ENCODE measurements at places on chromosomes 2 and 18.

DNA sequence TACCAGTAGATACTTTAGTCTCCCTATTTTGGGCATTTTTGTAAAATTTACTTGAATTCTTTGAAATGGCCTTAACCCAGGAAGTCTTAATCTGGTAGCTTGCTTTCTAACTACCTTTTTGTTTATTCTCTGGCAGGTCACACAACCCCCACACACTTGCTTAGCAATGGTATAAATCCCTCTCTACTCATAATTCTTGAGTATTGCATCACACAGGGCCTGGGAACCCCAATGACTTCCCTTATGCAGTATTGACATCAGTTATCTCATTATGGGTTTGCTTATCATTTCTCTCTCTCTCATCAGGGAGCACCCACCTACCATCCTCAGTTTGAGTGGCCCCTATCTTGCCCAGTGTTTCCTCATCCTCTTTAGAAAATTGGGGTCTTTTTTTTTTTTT lies 207.1 kb downstream of the KCNS3 start:
- no peak for DNase-seq

DNA sequence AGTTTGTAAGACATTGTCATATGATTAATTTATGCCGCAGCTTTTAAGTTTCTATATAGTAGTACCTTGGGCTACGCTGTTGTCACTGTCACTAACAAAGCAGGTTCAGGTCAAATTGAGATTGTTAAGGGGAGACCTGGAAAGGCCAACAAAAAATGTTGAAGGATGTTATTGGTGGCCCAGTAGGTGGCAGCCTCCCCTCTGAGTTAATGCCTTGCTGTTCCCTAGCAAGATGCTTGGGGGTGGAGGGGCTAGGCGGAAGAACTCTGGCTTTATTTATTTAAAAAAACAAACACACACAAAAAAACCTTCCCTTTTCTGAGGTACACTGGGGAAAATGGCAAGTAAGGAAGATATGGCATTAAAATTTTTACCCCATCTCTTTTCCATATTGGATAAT lies 128.3 kb upstream of the ATP5MC3 start:
- no peak for DNase-seq

DNA sequence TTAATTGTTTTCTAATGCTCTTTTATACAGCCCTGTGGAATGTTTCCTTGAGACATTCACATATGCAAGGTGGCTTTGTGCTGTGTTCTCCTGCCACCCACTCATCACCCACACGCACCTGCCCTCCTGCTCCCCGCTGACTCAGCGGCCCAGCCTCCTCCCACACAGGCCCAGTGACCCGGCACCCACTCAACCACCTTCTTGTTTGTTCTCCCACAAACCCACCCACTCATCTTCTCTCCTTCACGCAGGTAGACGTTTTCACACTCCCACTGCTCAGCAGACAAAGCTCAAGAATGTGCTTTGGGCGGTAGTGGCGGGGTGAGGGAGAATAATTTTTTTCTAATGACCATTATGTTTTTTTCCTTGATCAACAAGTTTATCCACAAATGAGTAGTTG lies 28.6 kb upstream of the NEMP2 start:
- peak; percentile 24 for DNase-seq

GRCh38 chr2:223582001-223582400 lies 20.2 kb downstream of the SCG2 start:
- DNase-seq = no peak

- no peak for DNase-seq
These were observed 76.4 kb downstream of the AGAP1 start for GRCh38 chr2:235570256-235570655.

GRCh38 chr2:151171186-151171585 lies 90.5 kb downstream of the RBM43 start:
- no peak for DNase-seq
